ENCODE measurements at places on chromosomes 16 and 17.
A peak's percentile ranks its signal among the peaks of the same experiment; 100 is the strongest.

DNA sequence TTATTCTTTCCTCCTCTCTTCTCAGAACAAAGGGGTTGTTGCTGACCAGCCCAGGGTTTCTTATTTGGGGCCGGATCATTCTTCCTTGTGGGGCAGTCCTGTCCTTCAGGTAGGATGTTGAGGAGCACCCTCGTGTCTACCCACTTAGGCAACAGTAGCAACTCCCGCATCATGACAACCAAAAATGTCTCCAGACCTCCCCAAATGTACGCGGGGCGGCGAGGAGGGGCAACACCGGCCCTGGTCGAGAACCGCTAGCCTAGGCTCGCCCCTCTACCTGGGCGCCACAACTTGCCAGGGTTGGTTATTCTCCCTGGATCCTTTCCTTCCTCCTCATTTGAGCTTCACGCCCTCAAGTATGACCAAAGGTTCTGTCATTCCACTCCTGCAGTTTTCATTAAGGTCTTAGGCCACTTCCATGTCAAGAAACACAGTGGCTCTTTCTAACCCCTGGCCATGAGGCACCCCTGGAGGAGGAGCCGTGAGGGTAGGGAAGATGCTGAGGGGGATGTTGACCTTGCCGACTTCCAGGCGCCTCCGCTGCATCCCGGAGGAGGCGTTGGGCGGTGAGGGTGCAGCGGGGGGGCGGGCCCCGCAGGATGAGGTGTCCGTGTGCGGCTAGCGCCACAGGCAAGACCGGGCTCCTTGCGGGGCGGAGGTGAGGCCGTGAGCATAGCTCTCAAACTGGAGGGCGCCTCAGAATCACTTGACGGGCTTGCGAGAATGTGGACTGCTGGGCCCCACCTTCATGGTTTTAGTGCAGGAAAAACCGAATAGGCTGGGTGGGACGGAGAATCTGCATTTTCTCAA is 712 bp upstream of the SPECC1 start:
- peak; percentile 30 for DNase-seq

DNA sequence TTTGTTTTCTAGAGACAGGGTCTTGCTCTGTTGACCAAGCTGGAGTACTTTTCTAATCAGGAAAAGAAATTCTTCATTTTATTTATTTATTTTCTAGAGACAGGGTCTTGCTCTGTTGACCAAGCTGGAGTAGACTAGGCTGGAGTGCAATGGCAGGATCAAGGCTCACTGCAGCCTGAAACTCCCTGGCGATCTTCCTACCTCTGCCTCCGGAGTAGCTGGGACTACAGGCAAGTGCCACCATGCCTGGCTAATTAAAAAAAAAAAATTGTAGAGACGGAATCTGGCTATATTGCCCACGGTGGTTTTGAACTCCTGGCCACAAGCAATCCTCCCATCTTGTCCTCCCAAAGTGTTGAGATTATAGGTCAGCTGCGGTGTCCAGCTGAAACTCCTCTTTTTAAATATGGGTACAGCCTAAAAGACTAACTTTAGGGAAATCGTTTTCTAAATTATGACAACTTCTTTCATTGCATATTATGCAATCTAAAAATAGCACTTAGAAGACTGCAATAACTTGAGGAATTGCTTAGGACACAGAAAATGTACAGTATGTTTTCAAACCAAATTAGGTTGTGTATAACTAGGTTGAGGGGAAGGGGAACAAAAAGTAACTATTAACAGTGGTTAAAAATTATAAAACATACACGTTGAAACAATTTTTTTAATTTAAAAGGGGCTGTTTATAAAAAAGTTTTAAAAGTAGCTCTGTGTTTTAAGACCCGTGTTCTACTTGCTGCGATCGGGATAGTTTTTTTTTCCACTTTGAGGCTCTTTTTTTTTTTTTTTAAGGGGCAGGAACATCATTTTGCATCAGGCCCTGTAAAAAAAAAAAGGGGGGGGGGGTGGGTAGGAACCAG is 4.7 kb downstream of the PRAC1 start:
- DNase-seq, result no peak

- DNase-seq, result no peak
Measured at GRCh38 chr16:4583906-4584305, 27.8 kb downstream of the C16orf96 start.

DNA sequence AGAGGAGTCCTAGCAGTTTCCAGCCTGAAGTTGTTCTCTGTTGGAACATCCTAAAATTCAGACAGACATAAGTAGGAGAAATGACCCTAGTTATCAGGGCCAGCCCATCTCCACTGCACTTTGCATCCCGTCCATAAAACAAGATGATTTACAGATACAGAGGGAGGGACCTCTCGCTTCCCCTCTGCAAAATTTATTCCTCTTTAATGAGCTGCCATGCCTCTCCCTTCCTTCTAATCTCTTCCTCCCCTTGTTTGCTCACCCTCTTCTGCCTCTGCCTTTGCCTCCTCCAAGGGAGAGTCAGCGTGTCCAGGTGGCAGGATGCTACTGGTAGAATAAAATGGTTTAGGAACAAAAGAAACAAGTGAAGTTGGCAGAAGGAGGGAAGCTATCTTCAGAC is 351.3 kb downstream of the SOX9 start:
- no peak for DNase-seq

DNA sequence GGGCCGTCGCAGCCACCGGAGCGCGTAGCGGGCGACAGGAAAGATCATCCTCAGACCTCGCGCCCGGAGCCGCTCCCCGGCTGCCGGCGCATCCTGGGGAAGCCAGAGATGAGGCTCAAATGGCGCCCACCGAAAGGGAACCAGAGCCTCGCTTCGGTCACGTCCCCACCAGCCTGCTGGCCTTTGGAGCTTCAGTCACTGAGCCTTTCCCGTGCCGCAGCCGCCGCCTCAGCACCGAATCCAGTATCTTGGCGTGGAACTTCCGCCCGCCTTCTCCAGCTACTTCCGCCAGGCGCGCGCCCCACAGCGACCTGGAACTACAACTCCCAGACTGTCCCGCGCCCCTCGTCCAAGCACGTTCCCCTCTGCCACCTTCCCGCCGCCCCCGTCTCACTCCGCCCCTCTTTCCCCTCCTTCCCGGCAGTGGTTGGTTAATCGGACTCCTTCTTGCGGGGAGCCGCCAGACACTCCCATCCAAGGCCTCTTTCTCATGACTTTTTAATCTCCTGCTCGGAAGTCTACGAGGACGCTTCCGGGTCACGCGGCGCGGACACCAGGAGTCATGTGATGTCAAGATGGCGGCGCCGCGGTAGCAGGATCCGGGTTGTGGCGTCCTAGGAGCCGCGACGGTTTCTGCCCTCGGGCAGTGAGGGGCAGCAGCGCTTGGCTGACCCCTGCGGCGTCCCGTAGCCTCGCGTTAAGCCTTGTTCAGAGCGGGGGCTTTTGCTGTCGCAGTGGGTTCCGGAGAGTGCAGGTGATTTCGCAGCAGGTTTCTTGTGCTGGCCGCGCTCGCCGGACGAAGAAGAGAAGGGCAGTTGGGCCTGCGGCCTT is at the start of the genes SMCR8 and TOP3A:
Gene SMCR8 (plus strand): TSS at position 563 of the 831 bp plus-strand sequence. CDS start 497 bp downstream, outside the sequence.
Gene TOP3A (minus strand): TSS at position 264 of the 831 bp plus-strand sequence. CDS start 216 bp downstream, at position 48.
- DNase-seq, result peak; percentile 99

DNA sequence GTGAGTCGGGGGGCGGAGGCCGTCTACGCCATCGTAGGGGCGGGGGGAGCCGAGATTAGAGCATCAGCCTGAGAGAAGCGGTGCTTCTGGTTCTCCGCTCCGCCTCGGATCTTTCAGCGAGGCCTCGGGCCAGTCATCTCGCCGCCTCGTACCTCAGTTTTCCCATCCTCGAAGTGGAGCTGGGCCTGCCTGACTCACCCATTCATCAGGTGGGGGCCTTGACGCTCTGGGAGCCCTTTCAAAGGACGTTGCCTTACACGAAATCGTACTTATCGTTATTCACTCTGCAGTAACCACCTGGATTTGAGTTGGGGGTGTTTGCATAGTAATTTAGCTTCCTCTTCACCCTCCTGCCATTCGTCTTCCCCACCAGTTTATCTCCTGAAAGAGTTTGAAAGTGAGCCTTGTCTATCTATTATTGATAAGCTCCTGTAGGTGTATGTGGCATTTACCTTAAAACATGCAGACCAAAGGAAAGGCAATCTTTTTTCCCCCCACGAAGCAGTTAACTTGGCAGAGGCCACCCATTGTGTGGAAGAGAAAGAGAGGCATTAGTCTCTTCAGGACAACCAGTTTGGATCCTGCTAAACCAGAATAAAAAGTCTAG is 674 bp downstream of the TAF15 start:
- no peak for DNase-seq

- DNase-seq, result no peak
Measured at GRCh38 chr17:81221371-81221841, 1.4 kb downstream of the CEP131 start.

- no peak for DNase-seq
Measured at GRCh38 chr16:68331879-68332410, 21.1 kb downstream of the PRMT7 start.

DNA sequence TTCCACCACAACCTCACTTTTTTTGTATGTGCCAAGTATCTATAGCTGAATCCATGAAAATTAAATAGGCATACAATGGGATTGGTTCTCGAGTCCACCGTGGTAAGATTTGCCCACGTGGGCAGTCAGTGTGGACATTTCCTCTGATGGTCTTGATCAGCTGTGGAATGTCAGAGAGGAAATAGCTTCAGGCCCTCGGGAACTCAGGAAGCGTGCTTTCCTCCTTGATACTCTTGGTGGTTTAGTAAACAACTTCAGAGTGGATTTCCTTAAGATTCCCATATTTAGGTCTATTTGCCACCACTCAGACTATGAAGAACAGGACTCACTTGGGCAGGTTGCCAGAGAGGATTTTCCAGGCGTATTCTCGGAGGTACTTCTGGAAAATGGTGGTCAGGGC is 152.5 kb downstream of the VPS53 start:
- no peak for DNase-seq
